ENCODE measurements at places on chromosomes 2 and 18.

GRCh38 chr2:58665154-58665553, 424.0 kb upstream of the FANCL start:
- no peak for DNase-seq

GRCh38 chr2:38264396-38265221, 112.5 kb downstream of the ATL2 start:
- no peak for DNase-seq

- DNase-seq: no peak
Observed at GRCh38 chr18:38368246-38368645, 802.6 kb upstream of the CELF4 start.

GRCh38 chr18:25047983-25048382, 304.0 kb downstream of the ZNF521 start:
- no peak for DNase-seq

DNA sequence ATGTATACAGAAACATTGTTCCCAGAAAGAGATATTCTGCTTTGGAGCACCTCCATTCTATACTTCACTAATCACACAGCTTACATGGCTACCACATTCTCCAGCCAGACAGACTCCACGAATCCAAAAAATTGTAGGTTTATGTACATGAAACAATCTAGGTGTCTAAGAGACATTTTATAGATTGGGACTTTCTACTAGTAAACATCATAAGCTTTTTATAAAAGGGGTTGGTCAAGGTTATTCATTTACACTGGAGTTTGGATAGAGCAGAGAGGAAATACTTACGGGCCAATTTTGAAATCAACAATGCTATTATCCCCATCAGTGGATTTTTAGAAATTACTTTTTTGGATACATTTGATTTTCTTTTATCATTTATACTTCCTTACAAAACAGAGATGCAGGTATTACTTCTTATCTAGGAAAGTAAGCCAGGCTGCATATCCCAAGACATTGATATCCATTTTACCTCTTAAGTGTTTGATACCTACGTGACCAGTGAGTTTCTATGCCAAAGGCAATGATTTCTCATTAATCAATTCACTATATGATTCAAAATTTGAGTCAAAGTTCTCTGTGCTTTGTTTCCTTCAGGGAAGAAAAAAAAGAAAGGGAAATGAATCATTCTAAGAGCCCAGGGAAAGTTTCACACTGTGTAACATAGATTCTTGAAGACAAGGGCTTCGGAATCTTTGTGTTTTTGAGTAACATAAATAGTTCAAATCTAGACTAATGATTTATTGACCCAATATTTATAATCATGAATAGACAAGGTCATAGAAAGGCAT, 140.5 kb downstream of the PTH2R start:
- no peak for DNase-seq

DNA sequence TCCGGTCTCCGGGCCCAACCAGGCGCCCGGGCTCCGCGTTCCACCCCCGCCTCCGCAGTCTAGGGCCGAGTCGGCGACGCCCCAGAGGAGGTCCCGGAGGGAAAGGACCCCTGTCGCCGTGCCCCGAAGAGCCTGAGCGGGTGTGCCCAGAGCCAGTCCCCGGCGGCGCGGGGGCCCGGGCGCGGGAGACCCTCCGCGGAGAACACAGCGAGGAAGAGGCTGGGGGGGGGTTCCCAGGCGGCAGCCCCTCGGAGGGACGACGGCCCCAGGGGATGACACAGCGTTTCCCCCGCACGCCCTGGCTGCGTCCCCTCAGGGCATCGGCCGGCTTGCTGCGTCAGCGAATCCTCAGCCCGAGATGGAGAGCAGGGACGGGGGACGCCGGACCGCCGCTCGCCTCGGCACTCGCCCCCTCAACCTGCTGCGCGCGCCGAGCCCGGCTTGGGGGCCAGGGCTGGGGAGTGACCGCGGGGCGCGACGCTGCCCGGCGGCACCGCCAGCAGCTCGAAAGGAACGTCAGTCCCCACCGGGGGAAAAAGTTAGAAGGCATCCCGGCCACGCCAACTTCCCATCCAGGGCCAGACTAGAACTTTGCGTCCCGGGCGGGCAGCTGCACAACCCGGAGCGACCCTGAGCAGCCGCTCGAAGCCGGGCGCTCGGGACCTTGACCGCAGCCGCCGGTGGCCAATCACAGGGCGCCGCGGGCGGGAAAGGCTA, 711 bp downstream of the SFXN5 start:
- no peak for DNase-seq

GRCh38 chr18:78794071-78794430, 185.6 kb upstream of the SALL3 start:
- no peak for DNase-seq

- DNase-seq: no peak
Observed at GRCh38 chr2:163417596-163418337, 318.0 kb downstream of the FIGN start.

DNA sequence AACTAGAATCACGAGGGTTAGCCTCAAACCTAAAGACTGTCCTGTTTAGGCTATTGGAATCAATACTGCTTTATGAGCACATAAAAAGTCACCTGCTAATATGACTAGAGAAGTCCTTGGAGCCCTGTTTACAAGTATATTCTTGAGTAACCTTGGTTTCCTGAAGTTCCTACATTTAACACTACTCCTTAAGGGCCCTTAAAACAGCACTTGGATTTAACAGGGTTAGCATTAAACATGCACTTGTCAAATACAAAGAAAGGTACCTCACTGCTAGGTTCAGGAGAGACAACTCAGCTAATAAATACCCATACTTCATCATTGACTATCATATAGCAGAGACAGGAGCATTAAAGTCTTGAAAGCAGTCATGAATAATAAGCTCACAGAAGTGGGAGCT, 96.7 kb downstream of the SLC5A7 start:
- DNase-seq: no peak

- DNase-seq: no peak
Observed at GRCh38 chr2:57575700-57576268, 470.8 kb upstream of the VRK2 start.

DNA sequence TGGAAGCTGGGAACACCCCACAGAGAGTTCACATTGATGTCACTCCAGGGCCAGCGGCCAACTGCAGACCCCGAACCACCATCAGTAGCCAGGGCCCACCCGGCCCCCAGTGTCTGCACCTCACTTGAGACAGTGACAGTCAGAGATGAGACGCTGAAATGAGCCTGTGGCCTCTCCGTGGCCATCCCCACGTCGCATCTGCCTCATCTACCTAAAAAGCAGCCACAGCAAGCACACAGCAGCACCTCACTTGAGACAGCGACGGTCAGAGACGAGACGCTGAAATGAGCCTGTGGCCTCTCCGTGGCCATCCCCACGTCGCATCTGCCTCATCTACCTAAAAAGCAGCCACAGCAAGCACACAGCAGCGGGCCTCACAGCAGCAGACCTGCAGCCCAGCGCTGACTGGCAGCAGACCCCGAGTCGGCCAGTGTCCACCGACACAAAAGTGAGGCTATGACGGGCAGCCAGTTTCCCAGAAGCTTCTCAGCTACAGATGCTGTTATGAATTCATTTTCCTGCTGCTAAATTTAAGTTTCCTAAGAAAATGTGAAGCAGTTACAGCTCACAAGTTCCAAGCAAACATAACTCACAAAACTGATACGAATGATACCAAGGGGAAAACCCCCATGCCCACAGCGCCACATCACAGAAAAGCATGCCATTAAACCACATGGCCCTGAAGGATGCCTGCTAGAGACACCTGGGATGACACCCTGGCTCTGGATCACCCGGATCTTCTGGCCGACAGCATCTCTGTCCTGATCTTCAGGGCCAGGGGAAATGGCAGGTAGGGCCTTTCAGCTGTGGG, 27.7 kb downstream of the SNORC start:
- no peak for DNase-seq

- no peak for DNase-seq
Observed at GRCh38 chr2:24009680-24010476, at the start of gene MFSD2B. TSS of gene MFSD2B (plus strand) at chr2:24010085. CDS start at chr2:24010097, 12 bp downstream.

DNA sequence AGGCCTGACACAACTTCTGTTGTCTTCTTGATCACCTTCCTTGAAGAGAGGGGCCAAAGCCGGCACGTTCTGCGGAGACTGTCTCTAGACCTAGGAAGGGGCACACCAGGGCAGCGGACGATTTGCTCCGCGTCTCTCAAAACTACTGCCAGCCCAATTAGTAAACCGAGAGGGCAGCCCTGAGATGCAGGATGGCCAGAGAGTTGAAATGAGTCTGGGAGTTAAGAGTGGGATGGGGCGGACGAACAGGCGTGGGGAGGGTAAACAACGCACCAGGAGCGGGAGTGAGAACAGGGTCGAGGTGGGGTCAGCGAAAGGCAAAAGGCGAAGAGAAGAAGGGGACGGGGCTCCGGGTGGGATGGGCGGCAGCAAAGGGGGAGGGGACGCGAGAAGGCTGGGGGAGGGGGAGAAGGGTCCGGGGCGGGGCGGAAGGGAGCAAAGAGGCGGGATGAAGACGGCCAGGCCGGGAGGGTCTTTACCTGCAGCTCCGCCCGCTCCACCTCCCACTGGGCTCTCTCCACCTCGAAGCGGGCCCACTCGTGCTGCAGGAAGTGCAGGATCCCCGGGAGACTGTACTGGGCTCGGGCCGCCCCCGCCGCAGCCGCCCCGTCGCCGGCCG, 476 bp downstream of the STRN start:
- DNase-seq: peak; percentile 22

- no peak for DNase-seq
Observed at GRCh38 chr2:42035241-42035640, 12.6 kb upstream of the PKDCC start.

DNA sequence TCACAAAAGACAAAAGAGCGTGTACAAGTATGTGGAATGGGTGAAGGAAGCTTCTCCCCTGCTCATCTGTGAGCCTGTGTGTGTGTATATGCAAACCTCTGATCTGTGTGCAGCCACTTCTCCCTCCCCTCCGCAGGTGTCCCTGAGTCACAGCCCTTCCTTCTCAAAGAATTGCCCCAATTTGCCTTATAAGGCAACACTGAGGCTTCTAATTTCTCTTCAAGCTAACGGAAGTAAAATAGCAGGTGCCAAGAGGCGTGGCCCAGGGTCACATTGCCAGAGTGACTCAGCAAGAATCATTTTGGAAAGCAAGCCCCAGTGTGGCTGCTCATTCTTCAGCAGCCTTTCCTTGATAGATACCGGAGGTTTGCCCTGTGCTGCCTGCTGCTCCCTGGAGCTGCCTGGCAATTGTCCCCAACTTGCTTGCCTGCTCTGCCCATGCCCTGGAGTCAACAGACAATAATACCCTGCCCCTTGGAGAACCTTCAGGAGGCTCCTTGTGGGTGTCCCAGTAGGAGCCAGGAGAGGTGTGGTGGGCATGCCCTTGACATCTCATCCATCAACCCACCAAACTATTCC, 37.3 kb upstream of the BMP10 start:
- DNase-seq: peak; percentile 68

DNA sequence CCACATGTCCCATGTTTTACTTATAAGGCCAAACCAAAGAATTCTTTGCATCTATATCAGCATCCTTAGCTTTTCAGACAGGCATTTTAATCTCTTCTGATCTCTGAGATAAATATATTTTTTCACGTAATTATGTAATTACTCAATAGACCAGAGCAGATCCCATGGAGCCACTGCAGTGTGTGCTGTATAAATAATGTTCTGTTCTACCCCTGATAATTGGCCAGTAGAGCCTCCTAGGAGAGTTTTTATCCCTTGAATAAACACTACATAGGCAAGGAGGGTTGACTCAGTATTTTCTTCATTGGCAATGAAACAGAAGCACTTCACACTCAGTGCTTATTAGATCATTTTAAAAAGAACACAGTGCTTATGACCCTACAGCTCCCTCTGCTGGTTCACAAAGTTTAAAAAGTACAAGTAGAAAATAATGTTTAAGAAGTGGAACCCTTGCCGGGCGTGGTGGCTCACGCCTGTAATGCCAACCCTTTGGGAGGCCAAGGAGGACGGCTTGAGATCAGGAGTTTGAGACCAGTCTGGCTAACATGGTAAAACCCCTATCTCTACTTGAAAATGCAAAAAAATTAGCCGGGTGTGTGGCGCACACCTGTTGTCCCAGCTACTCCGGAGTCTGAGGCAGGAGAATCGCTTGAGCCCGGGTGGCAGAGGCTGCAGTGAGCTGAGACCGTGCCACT, 91.9 kb downstream of the PPP1R1C start:
- DNase-seq: peak; percentile 61

DNA sequence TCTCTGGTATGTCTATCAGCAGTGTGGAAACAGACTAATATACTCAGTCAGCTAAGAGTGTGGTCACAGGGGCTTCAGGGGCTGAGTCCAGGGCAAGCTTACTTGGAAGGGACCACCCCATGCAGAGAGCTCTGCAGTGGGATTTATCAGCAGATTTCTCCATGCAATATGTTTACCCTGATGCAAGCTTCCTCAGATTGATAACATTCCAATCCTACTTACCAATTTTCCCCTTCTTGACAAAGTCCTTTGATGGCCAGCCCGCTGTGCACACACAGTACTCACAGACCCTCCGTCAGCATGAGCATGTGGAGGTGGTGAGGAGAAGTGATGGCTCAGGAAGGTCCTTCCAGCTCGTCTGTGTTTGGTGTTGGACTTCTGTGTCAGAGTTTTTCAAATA, 51.8 kb downstream of the SH3RF3 start:
- no peak for DNase-seq

DNA sequence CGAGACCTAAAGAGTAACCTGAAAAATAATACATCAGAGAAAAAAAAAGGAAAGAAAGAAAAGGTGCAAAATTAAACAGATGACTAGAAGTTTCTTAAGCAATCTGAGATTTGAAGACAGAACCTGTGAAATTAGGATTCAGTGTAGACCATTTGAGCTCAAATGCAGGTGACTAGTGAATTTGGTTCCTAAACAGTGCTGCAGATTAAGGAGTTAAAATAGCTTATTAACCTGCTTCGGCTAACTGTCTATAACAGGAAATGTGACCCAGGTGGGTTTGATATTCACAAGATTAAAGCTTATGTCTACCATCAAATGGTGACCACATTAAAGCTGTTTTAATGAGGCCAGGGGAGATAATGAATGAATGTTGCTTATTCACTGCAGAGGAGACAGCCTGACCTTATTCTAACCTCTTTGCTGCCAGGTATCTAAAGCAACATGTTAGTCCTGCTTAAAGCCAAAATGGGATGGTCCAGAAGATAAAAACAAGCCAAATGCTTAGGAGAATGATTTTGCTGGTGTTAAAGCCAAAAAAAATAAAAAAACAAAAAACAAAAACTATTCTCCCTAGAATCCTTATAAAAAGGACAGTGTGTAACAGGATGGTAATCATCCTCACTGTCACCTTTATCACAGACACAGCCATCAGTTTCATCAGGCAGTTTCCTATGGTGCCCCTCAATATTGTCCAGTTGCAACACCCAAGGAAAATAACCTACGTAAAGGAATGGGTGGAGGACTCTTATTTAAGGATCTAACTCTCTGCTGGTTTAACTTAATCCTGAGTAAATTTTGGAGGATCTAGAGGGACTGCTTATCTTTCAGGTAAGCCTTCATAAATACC, 769.0 kb upstream of the ZEB2 start:
- DNase-seq: no peak

GRCh38 chr2:64230540-64230939, 86.3 kb upstream of the PELI1 start:
- peak; percentile 8 for DNase-seq

- DNase-seq: no peak
Observed at GRCh38 chr2:120832296-120833070, 96.8 kb downstream of the GLI2 start.

GRCh38 chr2:32925283-32925815, 21.4 kb upstream of the LTBP1 start:
- DNase-seq: no peak

- no peak for DNase-seq
Observed at GRCh38 chr2:85393836-85394235, 16.3 kb downstream of the CAPG start.

- no peak for DNase-seq
Observed at GRCh38 chr2:126748188-126748760, 92.3 kb downstream of the GYPC start.

GRCh38 chr2:163753726-163754125, 17.9 kb upstream of the FIGN start:
- DNase-seq: no peak
